Suppressor macrophage treated with lipopolysaccharide for 4 hours (primary cell): ENCODE measurements at places on chromosomes 16 and 17.

- DNase-seq, result no peak
These were observed 205.5 kb downstream of the NTN1 start for GRCh38 chr17:9226794-9227135.

GRCh38 chr16:64590513-64590912 is 531.4 kb downstream of the CDH11 start:
- DNase-seq, result no peak

- no peak for DNase-seq
These were observed 369.8 kb downstream of the UTP18 start for GRCh38 chr17:51630101-51630671.

DNA sequence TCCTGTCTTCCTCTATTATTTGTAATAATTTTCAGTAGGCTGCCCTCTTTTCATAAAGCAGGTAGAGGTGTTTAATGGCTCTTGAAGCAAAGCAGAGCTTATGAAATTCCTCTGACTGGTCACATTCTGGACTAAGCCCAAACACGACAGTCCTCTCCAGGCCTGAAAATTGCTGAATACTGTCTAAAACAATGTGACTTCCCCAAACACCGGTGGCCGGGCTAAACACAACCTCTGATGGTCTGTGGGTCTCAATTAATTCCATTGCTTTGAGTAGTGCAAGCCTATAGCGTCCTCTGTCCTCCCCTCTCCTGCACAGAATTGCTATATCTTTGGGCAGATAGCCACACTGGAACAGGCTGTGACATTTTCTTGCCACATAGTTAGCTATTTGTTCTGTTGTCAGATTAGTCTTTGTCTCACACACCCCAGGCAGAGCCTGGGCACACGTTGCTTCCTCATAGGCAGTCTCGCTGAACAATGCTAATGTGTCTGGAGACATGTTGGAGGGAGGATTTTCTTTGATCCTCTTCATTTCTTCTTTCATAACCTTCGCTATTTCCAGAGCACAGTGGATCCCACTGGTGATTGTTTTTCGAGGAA is 10.8 kb upstream of the SLFN12L start:
- DNase-seq, result no peak

DNA sequence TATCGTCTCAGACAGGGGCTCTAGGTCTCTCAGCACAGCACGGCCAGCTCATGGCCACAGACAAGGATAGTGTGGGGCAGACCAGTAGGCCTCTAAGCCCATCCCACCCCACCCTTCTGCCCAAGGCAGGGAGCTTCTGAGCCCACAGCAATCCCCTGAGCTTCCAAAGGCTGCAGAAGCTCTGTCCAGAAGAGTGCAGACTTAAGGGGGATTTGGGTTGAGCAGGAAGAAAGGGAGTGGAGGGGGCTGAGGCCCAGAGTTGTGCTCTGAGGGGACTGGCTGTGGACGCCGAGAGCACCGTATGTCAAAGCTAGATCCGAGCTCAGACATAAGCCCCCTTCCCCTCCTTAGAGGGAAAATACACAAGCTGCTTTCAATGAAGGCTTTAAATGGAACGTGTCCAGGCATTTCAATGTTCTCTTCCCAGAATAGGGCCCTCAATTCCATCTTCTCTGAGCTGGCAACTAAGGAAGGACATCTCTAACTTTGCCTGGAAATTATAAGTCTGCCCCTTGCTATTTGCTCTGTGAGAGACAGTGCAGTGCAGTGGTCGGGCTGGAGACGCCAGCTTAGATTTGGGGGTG is 116.4 kb upstream of the RPL38 start:
- DNase-seq, result no peak

DNA sequence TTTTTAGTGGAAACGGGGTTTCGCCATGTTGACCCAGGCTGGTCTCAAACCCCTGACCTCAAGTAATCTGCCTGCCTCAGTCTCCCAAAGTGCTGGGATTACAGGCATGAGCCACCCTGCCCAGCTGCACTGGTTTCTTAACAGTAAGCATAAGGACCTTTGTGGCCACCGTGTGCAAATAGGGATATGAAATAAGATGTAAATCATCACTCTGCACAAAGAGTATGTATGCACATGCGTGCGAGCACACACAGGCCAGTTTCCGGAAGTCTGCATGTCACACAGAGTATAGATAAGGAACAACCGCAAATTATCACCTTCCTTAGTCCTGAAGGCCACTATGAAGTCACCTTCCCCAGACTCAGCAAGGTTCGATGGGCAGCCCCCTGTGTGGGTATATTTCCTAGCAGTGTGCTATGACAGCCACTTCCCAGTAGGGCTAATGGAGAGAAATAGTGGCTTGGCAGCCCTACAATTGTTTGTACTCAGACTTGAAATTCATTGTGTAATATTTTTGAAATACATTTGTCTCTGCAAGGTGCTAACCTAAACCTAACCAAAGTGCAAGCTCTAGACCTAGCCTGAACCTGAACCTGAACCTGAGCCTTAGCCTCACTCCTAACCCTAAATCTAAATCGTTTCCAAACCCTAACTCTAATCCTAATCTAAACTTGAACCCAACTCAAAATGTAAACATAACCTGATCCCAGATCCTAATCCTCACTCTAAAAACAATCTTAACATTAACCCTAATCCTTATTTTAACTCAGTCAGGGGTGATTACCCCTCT is 48.4 kb upstream of the SKAP1 start:
- no peak for DNase-seq

GRCh38 chr16:66291833-66292232 is 74.7 kb upstream of the CDH5 start:
- DNase-seq, result no peak

DNA sequence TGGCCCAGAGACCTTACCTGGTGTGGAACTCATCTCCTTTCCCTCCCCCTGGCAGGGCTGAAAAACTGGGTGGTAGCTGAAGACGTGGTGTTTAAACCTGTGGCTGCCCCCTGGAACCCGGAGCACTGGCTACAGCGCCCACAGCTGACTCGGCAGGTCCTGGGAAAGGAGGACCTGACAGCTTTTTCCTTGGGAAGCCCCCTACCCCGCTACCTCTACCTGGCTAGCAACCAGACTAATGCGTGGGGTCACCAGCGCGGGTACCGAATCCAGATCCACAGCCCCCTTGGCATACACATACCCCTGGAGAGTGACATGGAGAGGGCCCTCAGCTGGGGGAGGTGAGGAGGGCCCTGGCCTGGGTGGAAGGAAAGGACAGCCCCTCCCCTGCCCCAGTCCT is 2.0 kb upstream of the AOC3 start:
- DNase-seq, result no peak

DNA sequence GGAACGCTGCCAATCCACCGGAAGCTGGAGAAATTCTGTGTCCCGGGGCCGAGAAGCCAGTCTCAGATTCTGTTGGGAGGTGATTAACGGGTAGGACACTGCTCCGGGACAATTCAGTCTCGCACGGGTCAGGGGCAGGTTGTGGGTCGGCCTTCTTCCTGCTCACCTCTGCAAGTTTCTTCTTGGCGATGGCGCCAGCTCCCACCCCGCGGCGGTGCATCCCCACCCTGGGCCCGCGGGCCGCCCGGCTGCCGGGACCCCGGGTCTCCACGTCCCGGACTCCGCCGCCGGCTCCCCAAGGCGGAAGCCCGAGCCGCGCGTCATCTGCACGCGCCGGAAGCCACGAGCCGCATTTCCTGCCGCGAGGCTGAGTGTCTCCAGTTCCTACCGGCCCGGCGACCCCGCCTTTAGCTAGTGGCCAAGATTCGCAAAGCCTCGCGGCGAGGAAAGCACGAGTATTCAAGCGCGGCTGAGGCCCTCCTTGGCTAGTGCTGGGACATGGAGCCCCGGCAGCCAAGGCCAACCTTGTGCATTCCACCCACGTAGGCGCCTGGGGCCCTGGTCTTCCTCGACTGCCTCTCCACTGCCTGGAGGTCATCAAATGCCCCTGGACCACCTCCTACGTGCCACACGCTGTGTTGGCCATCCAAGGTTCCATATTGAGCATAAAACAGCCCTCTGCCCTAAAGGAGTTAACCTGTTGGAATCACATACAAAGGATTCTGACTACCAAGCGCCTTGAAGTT is at the start of gene SNF8:
Gene SNF8, minus strand, starts transcription at position 328 of the 746 bp plus-strand sequence. Its CDS starts 108 bp downstream, at position 220.
- DNase-seq, result peak; percentile 95

DNA sequence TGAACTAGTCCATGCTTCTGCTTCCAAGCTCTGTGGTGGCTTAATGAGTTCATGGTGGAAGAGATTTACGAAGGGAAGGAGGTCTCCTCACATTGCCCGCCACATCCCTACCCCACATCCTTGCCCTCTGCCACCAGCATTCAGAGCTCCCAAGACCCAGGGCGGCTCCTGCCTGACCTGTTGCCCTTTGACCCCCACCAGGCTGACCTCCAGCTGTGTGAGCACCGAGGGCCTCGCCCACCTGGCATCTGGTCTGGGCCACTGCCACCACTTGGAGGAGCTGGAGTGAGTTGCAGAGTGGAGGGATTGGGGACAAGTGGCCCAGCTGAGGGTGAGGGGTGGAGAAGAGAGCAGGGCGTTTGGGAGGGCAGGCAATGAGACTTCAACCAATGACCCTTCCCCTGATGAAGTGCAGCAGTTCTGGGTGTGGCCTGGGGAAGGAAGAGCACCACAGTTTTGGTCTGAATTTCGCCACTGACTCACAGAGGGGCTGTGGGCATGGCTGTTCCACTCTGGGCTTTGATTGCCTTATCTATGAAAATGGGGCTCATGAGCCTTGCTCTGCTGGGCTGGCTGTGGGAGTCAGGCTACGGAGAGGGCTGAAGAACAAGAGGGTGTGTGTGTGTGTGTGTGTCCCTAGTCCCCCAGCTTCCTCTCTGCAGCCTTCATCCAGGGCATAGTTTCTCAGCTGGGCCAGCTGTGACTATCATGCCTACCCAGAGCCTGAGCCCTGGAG is 22.6 kb upstream of the CPNE2 start:
- peak; percentile 54 for DNase-seq

DNA sequence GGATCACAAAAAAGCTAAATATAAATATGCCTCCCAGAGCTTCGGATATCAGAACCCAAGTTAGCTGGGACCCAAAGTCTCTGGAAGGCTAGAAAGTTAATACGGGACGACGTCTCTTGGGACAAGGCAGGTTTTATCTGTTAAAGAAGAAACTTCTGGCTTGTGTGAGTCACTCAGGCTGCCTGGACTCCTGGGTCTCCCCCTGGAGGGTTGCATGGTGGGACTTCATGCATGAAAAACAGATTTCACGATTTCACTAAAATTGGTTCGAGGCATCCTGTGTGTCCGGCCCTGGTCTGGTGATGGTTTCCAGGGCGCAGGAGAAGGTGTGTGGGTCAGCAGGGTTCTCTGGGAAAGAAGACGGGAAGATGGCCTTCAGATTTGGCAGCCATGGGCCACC is 47.0 kb downstream of the COX4I1 start:
- DNase-seq, result no peak

GRCh38 chr17:44530896-44531418 is 26.3 kb upstream of the FZD2 start:
- peak; percentile 59 for DNase-seq
